ENCODE measurements at places on chromosomes 4 and X.

DNA sequence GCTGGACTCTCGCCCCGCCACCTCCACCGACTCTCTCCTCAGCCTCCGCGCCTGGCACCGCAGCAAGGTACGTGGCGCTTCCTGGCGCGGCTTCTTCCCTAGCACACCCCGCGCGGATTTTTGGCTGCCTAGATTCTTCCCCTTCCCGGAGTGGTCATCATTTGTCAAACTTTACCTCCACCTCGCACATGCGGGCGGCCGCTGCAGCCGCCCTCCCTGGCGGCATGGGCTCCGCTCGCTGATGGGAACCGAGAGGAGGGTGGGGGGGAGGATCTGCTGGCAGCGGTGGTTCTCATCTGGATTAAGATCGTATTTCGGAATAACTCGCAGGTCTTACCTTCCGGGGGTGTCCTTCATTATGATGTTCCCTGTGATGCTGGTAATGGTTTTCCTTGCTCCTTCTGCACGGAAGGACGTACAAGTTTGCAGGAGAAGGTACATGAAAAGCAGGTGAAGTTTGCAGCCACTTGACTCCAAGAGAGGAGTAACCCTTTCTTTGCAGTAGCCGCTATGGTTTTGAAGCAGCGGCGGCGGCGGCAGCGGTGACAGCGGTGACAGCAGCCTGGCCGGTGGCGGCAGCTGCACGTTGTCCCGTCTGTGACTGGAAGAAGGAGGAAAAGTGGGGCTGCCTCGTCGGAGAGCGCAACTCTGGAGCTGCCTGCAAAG, 2183.9 kb upstream of the TENM3 start:
- DNase-seq: peak; percentile 28

GRCh38 chr4:38455092-38455862, 208.7 kb upstream of the KLF3 start:
- DNase-seq: no peak

GRCh38 chr4:9952415-9952950, 68.8 kb downstream of the SLC2A9 start:
- DNase-seq: no peak

DNA sequence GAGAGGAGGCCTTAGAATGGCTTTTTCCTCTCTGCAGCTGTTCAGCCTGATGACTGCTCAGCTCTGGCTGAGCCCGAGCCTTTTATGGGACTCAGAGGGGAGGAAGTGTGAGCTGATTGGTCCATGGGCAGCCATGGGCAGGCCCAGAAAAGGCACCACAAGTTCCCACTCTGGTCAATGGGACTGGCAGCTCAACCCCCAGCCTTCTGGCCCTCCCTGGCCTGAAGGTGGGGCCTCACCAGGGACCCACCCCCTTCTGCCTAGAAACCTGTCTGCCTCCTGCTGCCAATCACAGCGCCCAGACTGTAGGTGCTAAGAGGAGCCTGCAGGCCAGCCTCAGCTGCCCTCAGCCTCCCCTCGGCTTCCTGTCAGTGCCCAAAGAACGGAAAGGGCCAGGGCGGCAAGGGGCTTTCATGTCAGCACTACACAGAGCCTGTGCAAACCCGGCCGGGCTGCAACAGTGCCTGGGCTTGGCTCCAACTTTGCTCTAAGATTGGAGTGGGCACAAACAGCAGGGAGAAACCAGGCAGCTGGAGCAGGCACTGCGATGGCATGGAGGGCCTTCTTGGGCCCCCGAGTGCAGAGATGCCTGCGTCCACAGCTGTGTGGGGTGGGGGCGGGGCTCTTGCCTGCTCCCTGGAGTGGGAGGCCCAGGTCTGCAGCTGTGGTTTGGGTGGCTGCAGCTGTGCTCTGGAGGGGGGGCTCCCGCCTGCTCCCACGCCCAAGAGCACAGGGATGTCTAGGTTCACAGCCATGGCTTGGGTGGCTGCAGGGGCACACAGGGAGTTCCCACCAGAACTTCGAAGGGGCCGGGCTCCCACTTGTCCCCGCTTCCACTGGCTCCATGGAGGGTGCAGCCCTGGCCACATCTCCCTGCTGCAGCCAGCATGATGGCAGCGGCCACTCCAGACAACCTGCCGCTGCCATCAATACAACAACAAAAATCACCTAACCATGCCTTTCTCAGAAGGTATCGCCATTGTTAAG, 92.6 kb downstream of the NXF2 start:
- no peak for DNase-seq
